Activated T-helper 1 cell treated with anti-CD3 and anti-CD28 coated beads, Interleukin-12 subunit alpha, Interleukin-12 subunit beta, Interleukin-2, Interleukin-4 antibody, amounts not matched to agents 30 ng/mL and 10 ng/mL and 1 ng/mL, durations not matched to agents 14 hours and 24 hours and 36 hours (primary cell): ENCODE measurements at places on chromosomes 5 and 9.

- DNase-seq, result no peak
Measured at GRCh38 chr9:28782630-28783029, 1209.3 kb upstream of the C9orf72 start.

- DNase-seq, result no peak
Measured at GRCh38 chr9:129195606-129196005, 17.5 kb upstream of the IER5L start.

DNA sequence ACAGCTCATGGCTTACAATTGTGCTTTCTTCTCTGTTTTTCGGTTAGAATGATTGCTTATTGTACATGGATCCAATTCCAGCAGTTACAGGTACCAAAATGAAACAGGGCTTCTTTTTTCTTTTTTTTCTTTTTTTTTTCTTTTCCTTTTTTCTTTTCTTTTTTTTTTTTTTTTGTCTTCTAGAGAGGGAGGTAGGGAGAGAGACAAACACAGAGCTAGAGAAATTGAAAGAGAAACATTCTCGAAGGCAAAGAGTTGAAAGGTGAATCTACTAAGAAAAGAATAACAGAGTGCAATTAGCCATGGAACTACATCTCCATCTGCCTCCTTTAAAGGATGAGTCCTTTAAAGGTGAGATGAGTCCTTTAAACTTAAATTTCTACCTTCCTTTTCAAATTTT, 1.0 kb upstream of the EDIL3 start:
- DNase-seq, result no peak

- no peak for DNase-seq
Measured at GRCh38 chr9:14584571-14584970, 108.7 kb downstream of the ZDHHC21 start.

GRCh38 chr5:40333459-40334241, 346.1 kb upstream of the PTGER4 start:
- no peak for DNase-seq

DNA sequence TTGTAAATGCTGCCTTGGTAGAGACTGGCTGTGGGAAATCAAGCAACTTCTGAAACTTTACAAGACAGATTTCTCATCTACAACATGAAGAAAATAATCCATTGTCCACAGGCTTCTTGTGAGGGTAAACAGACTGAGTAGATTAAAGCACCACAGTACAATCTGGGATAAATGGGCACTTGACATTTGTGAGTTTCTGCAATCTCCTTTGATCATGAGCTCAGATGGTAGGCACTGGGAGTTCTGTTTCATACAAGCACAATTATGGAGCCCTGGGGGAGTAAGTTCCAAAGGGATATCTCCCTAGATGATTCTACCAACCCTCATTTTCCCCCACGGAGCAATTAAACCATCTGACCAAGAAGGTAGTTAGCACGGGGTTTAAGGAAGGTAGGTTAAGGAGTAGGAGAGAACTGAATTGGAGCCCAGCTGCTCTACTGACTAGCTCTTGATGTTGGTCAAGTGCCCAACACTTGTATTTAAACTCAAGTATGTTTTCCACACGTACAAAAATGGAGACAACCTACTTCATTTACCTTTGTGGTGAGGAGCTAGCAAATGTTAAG, 479.5 kb upstream of the TNC start:
- DNase-seq, result no peak

GRCh38 chr5:76521240-76521758, 101.9 kb downstream of the F2RL2 start:
- DNase-seq, result no peak

DNA sequence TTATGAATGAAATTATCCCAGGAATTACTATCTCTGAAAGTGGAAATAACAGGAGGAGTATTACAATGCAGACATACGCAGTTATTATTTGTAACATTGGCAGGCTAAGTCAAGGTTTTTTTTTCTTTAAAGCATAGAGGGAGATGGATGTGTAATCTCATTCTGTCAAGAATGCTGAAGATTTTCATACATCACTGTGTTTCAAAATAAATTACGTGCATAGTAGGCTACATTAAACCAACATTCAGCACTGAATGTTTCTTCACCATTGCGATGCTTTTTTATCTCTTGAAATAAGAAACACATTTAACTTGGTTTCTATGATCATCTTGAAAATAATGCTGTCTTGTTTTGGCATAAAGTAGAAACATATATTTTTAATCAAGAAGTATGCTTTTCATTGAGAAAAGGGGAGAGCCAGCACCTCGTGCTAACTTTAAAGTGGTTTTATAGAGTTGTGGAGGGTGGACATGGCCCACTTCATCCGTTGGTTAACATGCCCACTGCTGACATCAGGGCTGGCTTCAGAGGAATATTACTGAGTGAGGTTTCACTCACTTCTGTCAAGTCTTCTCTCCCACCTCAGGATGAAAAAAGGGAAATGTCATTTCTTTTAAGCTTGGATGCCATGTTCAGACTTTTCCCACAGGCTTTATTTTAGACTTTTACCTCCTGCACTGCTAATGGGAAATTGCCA, 203.6 kb upstream of the MEF2C start:
- DNase-seq, result no peak

GRCh38 chr5:160377651-160378050, 7.2 kb upstream of the C1QTNF2 start:
- DNase-seq, result no peak

- no peak for DNase-seq
Measured at GRCh38 chr9:134505032-134505431, 136.6 kb upstream of the COL5A1 start.

GRCh38 chr5:569358-569867, 42.7 kb upstream of the CEP72 start:
- DNase-seq, result no peak

GRCh38 chr9:121743441-121744001, 92.1 kb downstream of the DAB2IP start:
- DNase-seq, result no peak

DNA sequence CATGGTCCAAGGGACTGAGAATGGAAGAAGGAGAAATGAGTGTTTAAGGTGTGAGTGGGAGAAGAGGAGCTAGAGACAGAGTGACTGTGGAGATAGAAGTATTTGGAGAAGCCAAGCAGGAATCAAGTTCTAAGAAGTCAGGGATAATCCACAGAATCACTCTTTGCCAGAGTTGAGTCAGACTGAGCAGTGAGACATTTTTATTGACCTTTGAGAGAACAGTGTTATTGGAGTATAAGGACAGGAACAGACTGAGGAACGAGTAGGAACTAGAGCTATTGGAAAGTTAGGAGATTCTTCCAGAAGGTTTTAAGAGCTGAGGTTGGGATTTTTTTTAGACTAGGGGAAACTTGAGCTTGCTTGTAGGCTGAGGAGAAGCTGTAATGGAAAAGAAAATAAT, 37.2 kb downstream of the RCL1 start:
- DNase-seq, result no peak

- no peak for DNase-seq
Measured at GRCh38 chr9:16100537-16101091, 547.8 kb downstream of the CCDC171 start.

DNA sequence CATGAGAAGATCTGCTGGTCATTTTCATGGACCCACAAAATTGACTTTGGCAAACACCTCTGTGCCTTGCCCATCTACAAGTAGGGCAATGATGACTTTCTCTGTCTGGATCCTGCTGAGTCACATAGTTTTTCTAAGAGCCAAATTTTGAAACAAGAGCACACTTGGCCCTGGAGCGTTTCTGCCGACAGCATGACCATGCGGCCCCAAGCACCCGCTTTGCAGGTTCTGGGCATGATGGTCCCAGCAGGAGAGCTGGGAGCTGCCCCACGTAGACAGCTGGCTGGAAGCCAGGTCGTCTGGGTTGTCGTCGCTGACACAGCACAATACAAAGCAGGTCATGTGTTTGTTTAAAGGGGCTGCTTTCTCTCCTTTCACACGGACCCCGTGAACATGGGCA, 159.8 kb downstream of the SYK start:
- DNase-seq, result no peak

- no peak for DNase-seq
Measured at GRCh38 chr5:171308453-171309275, at the start of gene TLX3. TLX3 (plus strand) TSS chr5:171309248; CDS start chr5:171309366, 118 bp downstream.

GRCh38 chr9:91043811-91044175, 242.2 kb downstream of the SYK start:
- DNase-seq, result no peak

- no peak for DNase-seq
Measured at GRCh38 chr9:129081388-129081904, 535 bp downstream of the DOLPP1 start.

DNA sequence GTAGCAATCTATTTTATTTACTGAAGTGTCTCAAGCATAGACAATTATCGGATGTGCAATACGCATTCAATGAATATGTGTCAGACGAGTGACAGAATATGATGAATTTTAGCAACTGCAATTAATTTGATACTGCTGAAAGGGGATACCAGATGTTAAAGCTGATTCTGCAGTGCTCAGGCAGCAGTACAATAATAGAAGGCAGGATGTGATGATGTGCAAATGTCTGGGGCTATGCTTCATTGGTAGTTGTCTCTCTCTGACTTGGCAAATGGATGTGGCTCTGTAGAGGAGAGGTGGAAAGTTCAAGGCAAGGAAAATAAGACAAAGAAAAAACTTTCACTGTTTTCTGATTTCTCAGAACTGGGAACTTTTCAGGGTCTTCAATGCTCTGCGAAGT, 721.2 kb downstream of the CDH18 start:
- no peak for DNase-seq

DNA sequence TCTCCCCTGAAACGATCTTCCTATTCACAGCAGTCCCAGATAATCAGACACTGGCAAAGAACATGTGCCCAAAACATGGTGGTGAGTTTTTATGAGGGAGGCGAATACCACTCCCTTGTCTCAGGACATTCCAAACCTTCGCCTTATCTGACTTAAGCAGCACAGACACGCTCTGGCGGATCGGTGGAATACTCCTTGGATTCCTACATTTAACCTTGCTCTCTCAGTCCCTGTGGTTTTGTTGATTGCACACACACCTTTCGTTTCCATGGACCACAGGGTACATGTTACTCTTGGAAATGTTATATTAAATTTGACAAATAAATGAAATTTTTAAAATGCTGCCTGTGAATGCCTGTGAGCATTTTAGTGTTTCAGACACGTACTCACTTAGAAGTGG, 87.8 kb upstream of the CPEB4 start:
- DNase-seq, result no peak

DNA sequence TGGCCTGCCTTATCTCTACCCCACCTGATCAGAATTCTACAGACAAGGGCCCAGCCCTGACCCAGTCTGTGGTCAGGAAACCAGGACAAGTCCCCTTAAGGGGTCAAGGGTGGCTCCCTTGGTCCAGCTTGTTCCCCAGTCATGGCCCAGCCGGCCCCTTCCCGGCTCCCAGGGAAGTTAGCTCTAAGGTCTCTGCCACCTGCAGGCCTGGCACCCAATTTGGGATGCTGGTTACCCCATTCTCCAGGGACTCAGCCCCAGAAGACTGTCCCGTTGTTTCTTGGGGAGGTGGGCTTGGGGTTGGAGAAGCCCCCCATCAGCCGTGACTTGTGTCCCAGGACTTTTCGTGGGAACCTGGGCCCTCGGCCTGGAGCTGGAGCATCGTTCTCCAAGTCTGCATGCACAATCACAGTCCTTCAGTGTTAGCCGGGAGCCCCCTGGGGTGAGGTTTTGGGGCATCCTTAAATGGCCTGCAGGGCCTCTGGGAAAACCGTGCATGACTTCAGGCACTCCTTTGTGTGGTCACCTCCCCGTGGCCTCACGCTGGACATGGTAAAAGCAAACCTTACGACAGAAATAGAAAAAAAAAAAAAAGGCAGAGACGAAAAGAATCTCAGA, 150.8 kb upstream of the PHYKPL start:
- no peak for DNase-seq

DNA sequence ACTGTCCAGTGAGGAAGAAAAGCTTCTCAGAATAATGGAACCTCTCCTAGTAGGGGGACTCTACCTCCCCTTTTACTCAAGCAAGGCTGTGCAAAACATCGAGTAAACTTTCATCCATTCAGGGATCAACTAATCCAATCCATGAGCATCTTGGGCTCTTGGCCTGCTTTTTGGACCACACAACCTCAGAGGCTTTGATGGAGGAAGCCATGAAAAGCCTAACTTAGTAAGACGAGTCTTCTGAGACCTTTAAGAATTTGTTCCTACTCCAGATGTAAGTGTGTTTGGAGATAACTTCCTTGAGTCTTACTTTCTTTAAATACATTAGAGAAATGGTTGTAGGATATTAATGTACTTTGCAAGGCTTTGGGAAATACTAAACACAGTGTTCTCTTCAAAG, 49.1 kb downstream of the MARCHF3 start:
- no peak for DNase-seq

DNA sequence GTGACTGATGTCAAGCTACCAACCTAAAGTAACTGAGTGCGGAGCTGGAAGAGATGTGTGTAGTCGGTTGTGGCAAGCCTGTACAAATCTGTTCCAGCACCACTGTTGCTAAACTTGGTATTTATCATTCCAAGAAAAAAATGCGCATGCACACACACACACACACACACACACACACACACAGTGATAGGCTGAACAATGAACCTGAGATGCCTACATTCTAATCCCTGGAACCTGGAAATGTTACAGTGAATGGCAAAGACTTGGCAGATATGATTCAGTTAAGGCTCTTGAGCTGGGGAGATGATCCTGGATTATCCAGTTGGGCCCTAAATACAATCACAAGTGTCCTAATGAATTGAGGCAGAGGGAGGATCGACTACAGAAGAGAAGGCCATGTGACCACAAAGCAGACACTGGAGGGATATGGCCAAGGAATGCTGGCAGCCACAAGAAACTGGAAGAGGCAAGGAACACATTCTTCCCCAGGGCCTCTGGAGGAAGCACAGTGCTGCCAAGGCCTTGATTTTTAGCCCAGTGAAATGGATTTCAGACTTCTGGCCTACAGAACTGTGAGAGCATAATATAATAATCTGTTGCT, 49.7 kb upstream of the LHFPL2 start:
- no peak for DNase-seq

DNA sequence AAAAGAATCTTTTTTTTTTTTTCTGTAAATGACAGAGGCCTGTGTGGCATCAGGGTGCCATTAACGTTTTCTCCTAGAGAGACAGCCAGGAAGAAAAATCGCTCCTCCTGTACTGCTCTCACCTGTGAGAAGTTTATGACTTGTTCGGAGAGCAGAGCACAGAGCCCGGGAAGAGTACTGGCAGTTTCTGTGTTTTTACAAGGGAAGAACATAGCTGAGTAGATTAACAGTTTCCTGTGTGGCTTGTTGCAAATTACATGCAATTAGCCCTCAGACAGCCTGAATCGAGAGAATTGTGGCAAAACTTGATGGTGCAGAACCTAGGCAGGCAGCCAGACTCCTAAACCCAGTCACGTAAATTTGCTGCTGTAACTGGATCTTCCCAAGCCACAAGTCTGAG, 32.1 kb downstream of the PRKACG start:
- DNase-seq, result no peak

DNA sequence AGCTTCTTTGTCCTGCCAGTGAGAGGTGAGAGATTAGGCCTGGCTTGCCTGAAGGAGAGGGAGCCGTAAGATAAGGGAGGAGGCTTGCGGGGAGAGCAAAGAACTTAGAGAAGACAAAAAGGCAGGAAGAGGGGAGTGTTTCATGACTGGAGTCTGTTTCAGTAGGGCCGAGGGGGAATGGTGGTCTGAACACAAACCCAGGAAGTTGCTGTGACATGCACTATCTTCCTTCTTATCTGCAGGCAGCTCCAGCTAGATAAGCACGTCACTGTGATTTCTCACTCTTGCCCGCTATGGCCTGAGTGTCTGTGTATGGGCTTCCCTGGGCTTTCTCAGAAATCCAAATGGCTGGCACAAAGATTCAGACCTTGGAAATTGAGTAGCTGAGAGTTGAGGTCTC, 307.5 kb upstream of the CLINT1 start:
- no peak for DNase-seq
